Islet precursor cell (in vitro differentiated cells): ENCODE measurements at places on chromosomes 6 and 20.
A peak's percentile ranks its signal among the peaks of the same experiment; 100 is the strongest.

DNA sequence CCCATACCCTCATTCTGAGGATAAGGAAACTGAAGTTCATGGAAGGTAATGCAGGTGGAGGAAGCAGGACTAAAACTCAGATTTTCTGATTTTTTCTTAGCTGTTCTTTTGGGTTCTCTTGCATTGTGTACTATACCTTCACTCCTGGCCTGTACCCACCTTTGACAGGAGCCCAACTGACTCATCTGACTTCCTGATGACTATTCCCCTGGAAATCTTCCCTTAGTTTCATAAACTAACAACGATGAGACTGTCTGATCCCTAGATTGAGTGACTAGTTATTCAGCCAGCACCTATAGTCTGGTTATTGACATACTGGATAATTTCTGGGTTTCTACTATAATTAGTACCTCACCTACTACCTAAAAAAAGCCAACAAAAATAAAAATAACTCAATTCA is 10.1 kb downstream of the CRYBG1 start:
- DNase-seq: no peak

GRCh38 chr20:61596687-61597330 is 344.7 kb downstream of the CDH4 start:
- no peak for DNase-seq

GRCh38 chr20:43043887-43044286 is 145.8 kb downstream of the PTPRT start:
- peak; percentile 58 for DNase-seq

- DNase-seq: peak; percentile 62
Measured at GRCh38 chr20:49344975-49345374, 67.1 kb upstream of the ZNFX1 start.

DNA sequence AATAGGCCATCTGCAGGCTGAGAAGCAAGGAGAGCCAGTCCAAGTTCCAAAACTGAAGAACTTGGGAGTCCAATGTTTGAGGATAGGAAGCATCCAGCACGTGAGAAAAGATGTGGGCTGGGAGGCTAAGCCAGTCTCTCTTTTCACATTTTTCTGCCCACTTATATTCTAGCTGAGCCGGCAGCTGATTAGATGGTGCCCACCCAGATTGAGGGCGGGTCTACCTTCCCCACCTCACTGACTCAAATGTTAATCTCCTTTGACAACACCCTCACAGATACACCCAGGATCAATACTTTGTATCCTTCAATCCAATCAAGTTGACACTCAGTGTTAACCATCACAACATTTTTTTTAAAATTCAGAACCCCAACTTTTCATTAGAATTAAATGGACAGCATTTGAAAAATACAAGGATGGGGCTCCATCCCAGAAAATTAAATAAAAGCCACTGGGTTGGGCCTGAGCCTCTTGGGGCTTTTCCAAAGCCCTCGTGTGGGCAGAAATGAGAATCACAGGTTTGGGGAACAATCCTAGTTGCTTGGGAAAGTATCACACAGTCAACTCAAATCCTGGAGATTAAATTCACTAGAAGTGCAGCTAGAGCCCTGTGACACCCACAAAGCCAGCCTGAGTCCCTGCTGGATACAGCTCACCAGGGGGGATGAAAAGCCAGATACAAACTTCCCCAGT is 2.2 kb downstream of the CLDN20 start:
- DNase-seq: no peak

DNA sequence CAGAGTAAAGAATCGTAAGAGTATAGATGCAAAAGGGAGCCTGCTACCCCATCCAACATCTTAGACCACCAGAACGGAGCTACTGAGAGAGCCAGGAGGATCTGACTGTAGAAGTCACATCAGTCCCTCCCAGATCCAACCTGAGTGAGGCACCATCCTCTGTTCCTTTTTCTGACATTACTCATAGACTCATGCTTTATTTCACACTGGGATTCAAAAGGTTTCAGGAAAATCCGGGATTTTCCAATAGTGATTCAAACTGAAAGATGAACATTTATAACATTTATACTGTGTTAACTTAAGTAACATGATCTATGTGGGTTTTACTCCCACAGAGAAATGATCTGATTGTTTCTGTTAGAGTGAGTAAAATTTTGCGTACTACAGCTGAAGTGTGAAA is 868.6 kb upstream of the GJE1 start:
- no peak for DNase-seq

GRCh38 chr6:36807143-36807542 is 32.1 kb downstream of the CPNE5 start:
- no peak for DNase-seq

GRCh38 chr20:44349349-44349748 is 6.2 kb upstream of the HNF4A start:
- no peak for DNase-seq

DNA sequence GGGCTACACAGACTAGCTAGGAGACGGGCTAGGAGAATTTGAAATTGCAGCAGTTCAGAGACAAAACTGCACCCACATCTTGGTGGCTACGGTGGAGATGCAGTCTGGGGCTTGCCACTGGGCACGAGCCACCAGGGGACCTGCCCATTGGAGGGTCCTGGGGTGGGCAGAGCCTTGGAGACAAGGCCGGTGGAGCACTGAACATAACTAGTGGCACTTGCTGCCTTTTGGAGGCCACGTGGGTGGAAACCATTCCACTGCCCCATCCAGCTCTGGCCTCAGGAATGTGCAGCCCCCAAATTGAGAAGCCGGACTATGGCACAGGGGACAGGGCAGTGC is 113.4 kb downstream of the NFATC2 start:
- no peak for DNase-seq

DNA sequence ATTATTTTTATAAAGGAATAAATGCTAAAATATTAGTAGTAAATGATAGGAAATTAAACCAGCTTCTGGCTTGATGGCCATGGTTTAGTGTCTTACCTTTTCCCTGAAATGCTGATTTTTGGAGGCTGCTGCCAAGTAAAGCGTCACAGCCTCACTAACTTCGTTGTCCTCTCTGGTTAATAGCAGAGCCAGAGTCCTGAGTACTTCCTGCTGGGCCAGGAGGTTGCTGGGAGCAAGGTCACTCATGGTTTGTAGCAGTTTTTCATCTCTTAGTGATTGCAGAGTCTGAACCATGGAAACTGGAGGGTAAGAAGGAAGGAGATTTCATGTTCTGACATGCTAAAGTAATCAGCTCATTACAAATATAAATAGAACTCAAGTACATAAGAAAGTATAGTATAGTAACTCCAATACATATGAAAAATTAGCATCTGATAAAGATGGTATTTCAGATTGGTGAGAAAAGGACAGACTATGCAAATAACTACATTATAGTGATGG is 26.5 kb upstream of the ARMH2 start:
- no peak for DNase-seq

GRCh38 chr6:39599973-39600372 is 125.2 kb downstream of the KIF6 start:
- no peak for DNase-seq

DNA sequence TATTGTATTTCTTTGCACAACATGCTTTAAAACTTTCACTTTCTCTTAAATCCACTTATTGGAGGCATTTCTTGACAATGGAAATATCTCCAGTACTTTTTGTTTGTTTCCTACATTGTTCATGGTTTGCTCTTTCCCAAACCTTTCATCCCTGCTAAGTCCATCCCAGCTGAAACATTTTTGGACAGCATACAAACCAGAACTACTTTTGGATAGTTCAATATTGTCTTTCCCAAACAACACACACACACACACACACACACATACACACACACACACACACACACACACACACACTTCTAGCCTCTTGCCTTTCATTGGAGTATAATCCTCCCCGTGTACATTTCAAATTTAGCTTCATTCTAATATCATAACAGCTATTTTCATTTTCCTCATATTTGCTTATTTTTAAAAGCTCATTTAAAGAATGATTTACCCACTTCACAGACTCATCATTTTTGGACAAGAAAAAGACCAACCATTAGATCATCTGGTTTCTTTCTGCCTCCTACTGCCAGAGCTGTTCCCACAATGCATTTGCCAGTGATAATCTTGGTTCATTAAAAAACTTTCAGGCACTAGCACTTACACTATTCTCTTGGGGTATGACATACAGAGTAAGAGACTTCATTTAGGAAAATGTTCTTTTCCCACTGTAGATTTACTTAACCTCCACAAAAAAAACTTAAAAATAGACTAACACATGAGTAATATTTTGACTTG is 248.1 kb downstream of the CD109 start:
- no peak for DNase-seq

GRCh38 chr6:168320634-168321033 is 1.1 kb upstream of the DACT2 start:
- DNase-seq: no peak
